Smooth muscle cell of the pulmonary artery (primary cell): ENCODE measurements at places on chromosomes 12 and 14. TPM values are rescaled to one million over a fixed set of nuclear protein-coding genes. Genes with fewer than 3 reads are reported as not detected.

Gene AQP2
- total RNA-seq = 0.07 TPM in 1 of 2 replicates, not detected in the other

Gene TMEM63C
- total RNA-seq = under 0.01 and 0.17 TPM in 2 replicates

Gene KRT72
- not detected in 2 replicates for total RNA-seq

Gene NID2
- 183 and 734 TPM in 2 replicates for total RNA-seq

Gene FOXM1
- 3.5 and 4.5 TPM in 2 replicates for total RNA-seq

Gene MAP3K9
- total RNA-seq = under 0.01 and 0.07 TPM in 2 replicates

Gene PTPN21
- 16.4 and 16.6 TPM in 2 replicates for total RNA-seq

Gene GALNT8
- 0.07 TPM in 1 of 2 replicates, not detected in the other for total RNA-seq

Gene RNASE1
- total RNA-seq = 1.6 and 7.6 TPM in 2 replicates

Gene METAP2
- total RNA-seq = 45.5 and 50.2 TPM in 2 replicates

Gene HCAR1
- 0.17 and 0.85 TPM in 2 replicates for total RNA-seq

Gene STYK1
- 0.53 and 2.3 TPM in 2 replicates for total RNA-seq

Gene LGR5
- total RNA-seq = 0.03 and 2.2 TPM in 2 replicates

Gene HOXC12
- total RNA-seq = not detected in 2 replicates

Gene GPX2
- not detected in 2 replicates for total RNA-seq

Gene CCDC196
- total RNA-seq = not detected in 2 replicates

Gene TSHR
- total RNA-seq = under 0.01 TPM in 1 of 2 replicates, not detected in the other

Gene PLEKHH1
- total RNA-seq = 0.20 and 0.36 TPM in 2 replicates

Gene KLHL33
- 0.03 and 0.07 TPM in 2 replicates for total RNA-seq

Gene KRT5
- 0.52 and 1.8 TPM in 2 replicates for total RNA-seq

Gene OASL
- 0.03 and 0.26 TPM in 2 replicates for total RNA-seq

Gene KRT83
- total RNA-seq = not detected in 2 replicates

Gene AQP5
- 0.23 and 0.52 TPM in 2 replicates for total RNA-seq

Gene STXBP6
- total RNA-seq = 1.7 and 7.6 TPM in 2 replicates
